T-helper 1 cell treated with Interleukin-12 subunit alpha and Interleukin-12 subunit beta and Interleukin-4 antibody, amounts not matched to agents 30 ng/mL and 1 ng/mL, for 36 hours (primary cell): ENCODE measurements at places on chromosomes 2 and 18. TPM values are rescaled to one million over a fixed set of nuclear protein-coding genes. Genes with fewer than 3 reads are reported as not detected.

The LRPPRC gene
- total RNA-seq = 88.0 and 89.9 TPM in 2 replicates

The FAM237A gene
- total RNA-seq = not detected in 2 replicates

The HNMT gene
- total RNA-seq = not detected in 2 replicates

The SPP2 gene
- total RNA-seq = not detected in 2 replicates

The STEAP3 gene
- 0.05 and 0.15 TPM in 2 replicates for total RNA-seq

The ESPNL gene
- 0.15 and 0.17 TPM in 2 replicates for total RNA-seq

The ALK gene
- not detected in 2 replicates for total RNA-seq

The ITGA4 gene
- total RNA-seq = 157 and 174 TPM in 2 replicates

The NLRC4 gene
- 0.07 and 0.12 TPM in 2 replicates for total RNA-seq

The CCDC68 gene
- not detected in 2 replicates for total RNA-seq

The IL36G gene
- 0.29 TPM in 1 of 2 replicates, not detected in the other for total RNA-seq

The RAB6C gene
- total RNA-seq = not detected in 2 replicates

The CROCC2 gene
- total RNA-seq = not detected in 2 replicates

The TACR1 gene
- not detected in 2 replicates for total RNA-seq

The SCG2 gene
- not detected in 2 replicates for total RNA-seq

The CCDC85A gene
- not detected in 2 replicates for total RNA-seq

The EGR4 gene
- total RNA-seq = 0.27 and 0.56 TPM in 2 replicates

The UXS1 gene
- total RNA-seq = 55.9 and 56.1 TPM in 2 replicates

The ACMSD gene
- total RNA-seq = not detected in 2 replicates

The COX7A2L gene
- 82.1 and 85.7 TPM in 2 replicates for total RNA-seq

The MEP1B gene
- 0.10 TPM in 1 of 2 replicates, not detected in the other for total RNA-seq

The RRM2 gene
- total RNA-seq = 328 and 333 TPM in 2 replicates

The MAP4K4 gene
- 115 and 120 TPM in 2 replicates for total RNA-seq

The SOX11 gene
- not detected in 2 replicates for total RNA-seq

The PJVK gene
- total RNA-seq = 1.0 and 1.7 TPM in 2 replicates

The MPP4 gene
- 0.15 TPM in 1 of 2 replicates, not detected in the other for total RNA-seq

The CLHC1 gene
- total RNA-seq = 16.1 and 17.0 TPM in 2 replicates

The PROKR1 gene
- total RNA-seq = 0.05 TPM in 1 of 2 replicates, not detected in the other

The FBLN7 gene
- total RNA-seq = 14.3 and 14.7 TPM in 2 replicates

The ATP6V1B1 gene
- total RNA-seq = not detected in 2 replicates

The AQP12B gene
- not detected in 2 replicates for total RNA-seq

The PID1 gene
- not detected in 2 replicates for total RNA-seq

The SPAG16 gene
- 6.5 and 9.0 TPM in 2 replicates for total RNA-seq

The SERPINB7 gene
- total RNA-seq = not detected in 2 replicates

The CASP10 gene
- 33.5 and 33.9 TPM in 2 replicates for total RNA-seq

The NBEAL1 gene
- total RNA-seq = 12.7 and 16.7 TPM in 2 replicates

The TUBA3E gene
- not detected in 2 replicates for total RNA-seq

The CELF4 gene
- total RNA-seq = not detected in 2 replicates

The PASK gene
- 99.6 and 109 TPM in 2 replicates for total RNA-seq

The PLGLB2 gene
- 5.7 and 6.3 TPM in 2 replicates for total RNA-seq

The TXNDC2 gene
- total RNA-seq = not detected in 2 replicates

The VWC2L gene
- total RNA-seq = not detected in 2 replicates

The AGAP1 gene
- 2.0 and 2.7 TPM in 2 replicates for total RNA-seq

The MC2R gene
- total RNA-seq = not detected in 2 replicates

The PTMA gene
- total RNA-seq = 1,774 and 1,790 TPM in 2 replicates

The TTC39C gene
- total RNA-seq = 63.0 and 64.6 TPM in 2 replicates

The MYO5B gene
- total RNA-seq = 0.27 and 0.85 TPM in 2 replicates

The ATP8B1 gene
- not detected in 2 replicates for total RNA-seq

The FER1L5 gene
- not detected in 2 replicates for total RNA-seq

The SCN3A gene
- 0.02 TPM in 1 of 2 replicates, not detected in the other for total RNA-seq

The GAREM2 gene
- total RNA-seq = 4.6 and 6.1 TPM in 2 replicates

The RSAD2 gene
- total RNA-seq = 62.0 and 62.2 TPM in 2 replicates

The NEB gene
- 0.12 and 0.42 TPM in 2 replicates for total RNA-seq

The RANBP2 gene
- 63.0 and 64.8 TPM in 2 replicates for total RNA-seq

The SCN2A gene
- total RNA-seq = not detected in 2 replicates

The RNF138 gene
- total RNA-seq = 65.4 and 67.8 TPM in 2 replicates

The CLEC4F gene
- 0.12 and 0.27 TPM in 2 replicates for total RNA-seq

The TLX2 gene
- total RNA-seq = 1.2 and 1.6 TPM in 2 replicates

The ANO7 gene
- total RNA-seq = 0.46 and 0.61 TPM in 2 replicates
